ENCODE measurements at places on chromosomes 1 and 21.
A peak's percentile ranks its signal among the peaks of the same experiment; 100 is the strongest.

- no peak for DNase-seq
Measured at GRCh38 chr1:230057681-230058565, 9.1 kb upstream of the GALNT2 start.

- DNase-seq: no peak
Measured at GRCh38 chr1:154864189-154864975, 5.7 kb downstream of the KCNN3 start.

DNA sequence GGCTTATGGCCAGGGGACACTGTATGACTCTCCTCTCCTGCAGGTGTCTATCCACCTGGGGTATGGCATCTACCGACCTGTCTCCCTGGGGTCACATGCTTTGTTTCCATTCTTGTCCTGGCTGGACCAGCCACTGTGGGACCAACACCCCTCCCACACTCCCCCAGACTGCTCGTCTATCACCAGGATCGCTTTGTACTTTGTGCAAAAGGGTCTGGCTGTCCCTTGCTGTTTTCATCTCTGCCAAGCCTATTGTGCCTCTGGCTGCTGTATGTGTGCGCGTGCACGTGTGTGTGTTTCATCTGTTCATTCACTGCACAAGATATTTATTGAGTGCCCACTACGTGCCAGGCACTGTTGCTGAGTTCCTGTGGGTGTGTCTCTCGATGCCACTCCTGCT lies 25.5 kb downstream of the ETNK2 start:
- no peak for DNase-seq

- DNase-seq: no peak
Measured at GRCh38 chr1:231376875-231377549, 38.9 kb downstream of the SPRTN start.

DNA sequence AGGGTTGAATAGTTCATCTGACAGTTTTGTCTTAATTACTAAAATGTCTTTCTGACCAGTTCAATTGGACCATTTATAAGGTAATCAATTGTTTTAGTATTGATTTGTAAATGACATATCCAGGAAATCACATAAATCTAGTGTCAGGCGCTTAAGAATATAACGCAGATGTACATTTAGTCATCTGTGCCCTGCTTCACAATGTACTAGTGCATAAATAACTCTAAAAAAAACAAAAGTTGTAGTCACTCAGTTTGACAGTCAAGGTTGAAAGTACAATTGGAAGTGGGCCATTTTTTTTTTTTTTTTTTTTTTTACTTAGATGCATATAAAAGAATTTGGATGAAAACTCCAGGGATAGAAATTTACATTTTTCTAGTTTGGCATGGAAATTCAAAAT lies 490.4 kb downstream of the PTPRC start:
- DNase-seq: no peak

- DNase-seq: no peak
Measured at GRCh38 chr1:213977486-213977842, 10.3 kb upstream of the PROX1 start.

- DNase-seq: no peak
Measured at GRCh38 chr1:214143006-214143992, 137.7 kb upstream of the SMYD2 start.

- peak; percentile 15 for DNase-seq
Measured at GRCh38 chr21:39125752-39126485, 57.3 kb downstream of the PSMG1 start.

GRCh38 chr1:164720440-164721227 lies 161.7 kb downstream of the PBX1 start:
- DNase-seq: no peak

DNA sequence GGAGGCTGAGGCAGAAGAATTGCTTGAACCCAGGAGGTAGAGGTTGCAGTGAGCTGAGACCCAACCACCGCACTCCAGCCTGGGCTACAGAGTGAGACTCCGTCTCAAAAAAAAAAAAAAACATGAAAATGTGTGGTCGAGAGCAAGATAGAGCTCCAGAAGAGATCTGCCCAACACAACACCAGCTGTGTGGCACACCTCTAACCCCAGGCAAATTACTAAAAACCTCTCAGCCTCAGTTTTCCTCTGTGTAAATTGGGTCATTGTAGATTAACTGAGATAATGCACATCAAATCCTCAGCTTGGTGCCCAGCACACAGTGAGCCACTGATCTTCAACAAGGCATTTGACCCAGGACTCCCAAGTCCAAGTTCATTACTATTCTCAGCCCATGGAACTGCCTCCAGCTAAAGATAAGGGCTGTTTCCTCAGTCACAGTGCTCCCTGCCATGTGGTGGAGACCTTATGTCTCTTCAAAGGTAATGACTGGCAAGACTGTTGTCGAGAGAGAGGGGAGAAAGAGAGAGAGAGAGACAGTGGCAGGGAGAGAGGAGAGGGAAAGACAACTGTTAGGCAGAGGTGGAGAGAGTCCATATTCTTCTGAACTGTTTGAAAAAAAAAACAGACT lies 58.1 kb downstream of the PTP4A2 start:
- no peak for DNase-seq

- no peak for DNase-seq
Measured at GRCh38 chr1:109466452-109467300, at the start of gene SYPL2. TSS of gene SYPL2 (plus strand) at chr1:109466546. CDS start at chr1:109466844, 298 bp downstream.

DNA sequence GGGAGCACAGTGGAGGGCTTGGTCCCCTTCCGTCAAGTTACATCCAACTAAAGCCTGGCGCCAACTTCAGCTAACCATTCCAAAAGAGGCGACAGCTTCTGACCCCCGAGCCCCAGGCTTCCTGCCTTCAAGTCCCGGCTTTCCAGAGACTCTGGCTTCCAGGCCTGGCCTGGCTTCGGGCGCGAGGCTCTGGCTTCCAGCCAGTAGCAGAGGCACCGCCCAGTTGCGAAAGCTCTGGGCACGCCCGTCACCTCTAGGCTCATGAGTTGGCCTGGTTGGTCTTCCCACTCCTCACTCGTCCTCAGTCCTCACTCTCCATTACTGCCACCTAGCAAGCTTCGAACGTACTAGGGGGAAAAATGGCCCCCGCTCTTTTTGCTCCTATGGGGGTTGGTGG lies 30.0 kb upstream of the C1orf185 start:
- no peak for DNase-seq

- no peak for DNase-seq
Measured at GRCh38 chr1:64527786-64528185, 57.9 kb downstream of the CACHD1 start.

DNA sequence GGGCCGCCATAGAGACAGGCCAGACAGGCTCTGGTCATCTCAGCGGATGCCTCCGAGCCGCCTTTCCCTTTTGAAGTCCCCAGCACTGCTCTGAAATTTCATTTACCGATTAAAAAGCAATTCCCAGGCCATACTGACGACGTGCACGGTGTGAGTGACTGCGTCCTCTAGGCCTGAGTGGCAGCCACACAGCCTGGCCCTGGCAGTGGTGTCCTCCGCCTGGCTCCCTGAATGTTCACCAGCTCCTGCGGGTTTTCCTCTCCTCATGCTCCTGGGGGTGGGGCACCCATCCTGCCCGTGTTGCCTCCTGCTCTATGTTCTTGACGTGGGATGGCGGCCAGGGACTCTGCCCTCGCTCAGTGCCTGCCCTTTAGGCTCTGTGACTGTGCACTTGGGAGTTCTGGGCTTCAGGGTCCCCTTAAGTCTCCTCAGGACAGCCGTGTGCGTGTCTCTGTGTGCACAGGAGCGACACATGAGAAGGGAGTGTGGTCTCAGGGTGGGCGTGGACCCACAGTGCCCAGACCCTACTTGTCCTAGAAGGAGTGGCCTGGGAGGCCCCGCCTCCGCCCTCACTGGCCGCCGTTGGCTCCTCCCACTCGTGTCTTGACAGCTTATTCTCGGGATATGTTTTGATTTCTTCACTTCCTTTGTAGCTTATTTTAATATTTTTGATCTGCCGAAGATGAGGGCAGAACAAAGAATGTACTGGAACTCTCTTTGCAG lies 3.6 kb downstream of the SKI start:
- peak; percentile 59 for DNase-seq

DNA sequence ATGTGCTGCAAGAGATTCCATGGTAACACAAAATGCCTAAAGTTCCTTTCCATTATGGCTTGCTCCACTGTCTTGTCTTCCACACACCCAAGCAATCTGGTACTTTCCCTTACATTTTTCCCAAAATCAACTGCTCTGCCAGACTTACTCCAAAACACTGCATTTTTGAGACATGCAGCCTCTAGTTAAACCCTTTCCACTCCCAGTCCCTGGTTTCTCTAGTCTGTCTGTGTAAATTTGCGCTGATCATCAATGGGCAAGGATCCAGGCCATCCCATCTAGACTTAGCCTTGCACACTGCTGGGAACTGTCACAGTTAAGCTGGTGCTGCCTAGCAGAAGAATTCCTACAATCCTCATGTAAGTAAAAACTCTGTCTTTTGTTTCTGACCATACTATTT lies 47.8 kb downstream of the DAB1 start:
- no peak for DNase-seq

All from T-cell (primary cell).